ENCODE measurements at places on chromosomes 13 and 19. TPM values are rescaled to one million over a fixed set of nuclear protein-coding genes. Genes with fewer than 3 reads are reported as not detected.
A peak's percentile ranks its signal among the peaks of the same experiment; 100 is the strongest.

Gene COQ8B
- total RNA-seq, result 11.9 TPM

GRCh38 chr13:39073983-39074382 is 35.7 kb downstream of the NHLRC3 start:
- no peak for DNase-seq

Gene KLK14
- not detected for total RNA-seq

- DNase-seq, result peak; percentile 5
Observed at GRCh38 chr13:92500192-92500591, 726.4 kb upstream of the GPC6 start.

DNA sequence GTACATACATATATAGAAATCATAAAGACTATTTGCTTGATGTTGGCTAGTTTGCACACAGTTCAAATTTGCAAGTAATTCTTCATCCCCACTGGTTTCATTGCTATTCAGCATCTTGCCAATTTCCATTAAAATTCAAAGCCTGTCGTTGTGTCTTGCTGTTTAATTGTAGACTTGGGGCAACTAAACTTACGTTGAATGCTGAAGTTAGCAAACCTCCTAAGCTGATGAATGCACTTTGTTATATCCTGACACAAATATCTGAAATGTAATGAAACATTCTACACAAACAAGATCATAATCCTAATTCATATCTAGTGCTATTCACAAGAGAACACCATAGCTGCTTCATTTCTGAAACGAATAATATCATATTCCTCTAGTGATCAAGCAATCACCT is 381.2 kb downstream of the ITGBL1 start:
- DNase-seq, result no peak

Data from H4 (cell line).